ENCODE measurements at places on chromosomes 16 and 17. TPM values are rescaled to one million over a fixed set of nuclear protein-coding genes. Genes with fewer than 3 reads are reported as not detected.

GSDMA gene
- total RNA-seq: not detected

CA10 gene
- not detected for total RNA-seq

CCL17 gene
- total RNA-seq: not detected

ENGASE gene
- total RNA-seq: 10.7 TPM

CASKIN1 gene
- total RNA-seq: 0.33 TPM

CDK3 gene
- total RNA-seq: 3.2 TPM

MGAT5B gene
- 0.25 TPM for total RNA-seq

PARN gene
- total RNA-seq: 34.9 TPM

KRTAP17-1 gene
- 0.12 TPM for total RNA-seq

TPSG1 gene
- not detected for total RNA-seq

SLC35G6 gene
- total RNA-seq: not detected

HBM gene
- not detected for total RNA-seq

SULT1A1 gene
- total RNA-seq: 0.87 TPM

XPO6 gene
- 110 TPM for total RNA-seq

PRAC2 gene
- not detected for total RNA-seq

C1QTNF8 gene
- not detected for total RNA-seq

TOX3 gene
- total RNA-seq: not detected

HBA1 gene
- total RNA-seq: not detected

TMEM114 gene
- not detected for total RNA-seq

CIITA gene
- total RNA-seq: 0.22 TPM

NPIPA8 gene
- total RNA-seq: not detected

FA2H gene
- not detected for total RNA-seq
